CD4-positive, alpha-beta T cell treated with Interferon alpha-2 for 1 hour (primary cell): ENCODE measurements at places on chromosomes 7 and 10.

GRCh38 chr7:106283501-106283830 lies 1.3 kb downstream of the NAMPT start:
- DNase-seq: no peak

DNA sequence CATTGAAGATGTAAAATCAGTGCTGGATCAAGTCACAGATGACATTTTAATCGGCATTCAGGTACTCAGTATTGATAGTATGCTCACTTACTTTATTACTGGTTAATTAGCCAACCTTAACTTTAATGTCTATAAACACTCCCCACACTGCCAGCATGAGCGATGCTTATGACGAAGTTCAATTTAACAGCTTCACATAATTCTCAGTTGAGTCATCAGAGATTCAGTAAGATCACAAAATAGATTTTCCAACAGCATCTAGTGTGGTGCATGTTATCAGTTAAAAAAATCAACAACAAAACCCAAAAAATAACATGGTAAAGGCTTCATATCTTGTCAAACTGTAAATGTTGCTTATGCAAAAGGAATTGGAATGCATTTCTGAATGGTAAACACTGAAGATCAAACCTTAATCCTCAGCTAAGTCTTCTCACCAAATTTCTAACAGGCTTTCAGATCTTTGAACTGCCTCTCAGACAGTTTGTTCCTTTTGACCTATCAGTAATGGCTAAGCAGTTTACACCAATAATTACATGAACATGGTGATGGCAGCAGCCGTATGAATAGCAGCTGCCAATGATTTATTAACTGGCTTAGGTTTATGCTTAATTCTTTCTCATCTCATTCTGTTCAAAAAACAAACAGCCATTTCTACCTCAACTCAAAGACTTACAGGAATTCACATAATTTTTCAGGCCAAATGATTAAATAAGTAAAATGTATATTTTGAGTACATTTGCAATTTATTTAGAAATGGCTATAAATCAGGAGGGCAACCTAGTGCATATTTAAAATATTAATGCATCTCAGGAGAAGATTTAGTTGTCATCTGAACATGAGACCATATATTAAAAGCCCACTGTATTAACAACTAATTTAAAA lies 98.5 kb downstream of the CABCOCO1 start:
- DNase-seq: no peak

- no peak for DNase-seq
Observed at GRCh38 chr10:21673668-21674067, 139.6 kb downstream of the MLLT10 start.

DNA sequence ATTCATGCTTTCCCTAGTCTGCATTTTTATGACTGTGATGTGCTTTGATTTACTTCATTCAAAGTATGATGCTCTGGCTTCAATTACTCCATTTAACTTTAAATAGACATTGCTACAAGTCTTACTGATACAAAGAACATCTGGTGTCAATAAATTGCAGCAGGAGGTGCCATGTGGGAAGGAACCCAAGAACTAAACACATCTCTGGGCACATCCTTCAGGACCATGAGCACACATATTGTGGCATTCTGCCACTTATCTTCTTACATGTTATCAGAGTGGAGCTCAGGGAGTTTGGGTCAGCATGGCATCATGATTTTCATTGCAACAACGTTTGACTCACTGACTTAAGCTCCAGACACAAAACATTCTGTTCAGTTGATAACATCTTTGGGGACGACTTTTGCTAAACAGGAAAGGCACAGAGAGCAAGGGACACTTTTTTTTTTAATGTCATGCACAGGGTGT lies 227.0 kb downstream of the DKK1 start:
- DNase-seq: no peak

DNA sequence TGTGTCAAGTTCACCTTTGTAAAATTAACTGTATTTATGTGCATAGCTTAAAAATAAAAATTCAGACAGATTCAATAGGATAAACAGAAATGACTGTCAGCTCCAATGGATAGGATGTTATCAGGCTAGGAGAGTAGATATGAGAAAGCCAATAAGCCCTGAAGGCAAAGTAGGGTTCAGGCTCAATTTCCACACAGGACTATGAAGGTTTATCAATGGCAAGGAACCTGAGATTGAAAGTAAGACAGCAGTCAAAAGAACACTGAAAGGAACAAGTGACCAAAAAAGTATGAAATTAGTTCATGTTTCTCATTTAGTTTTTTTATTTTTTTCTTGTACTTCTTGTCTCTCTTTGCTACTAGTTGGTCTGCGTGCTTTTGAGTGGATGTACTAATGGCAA lies 121.4 kb downstream of the ELMO1 start:
- no peak for DNase-seq

DNA sequence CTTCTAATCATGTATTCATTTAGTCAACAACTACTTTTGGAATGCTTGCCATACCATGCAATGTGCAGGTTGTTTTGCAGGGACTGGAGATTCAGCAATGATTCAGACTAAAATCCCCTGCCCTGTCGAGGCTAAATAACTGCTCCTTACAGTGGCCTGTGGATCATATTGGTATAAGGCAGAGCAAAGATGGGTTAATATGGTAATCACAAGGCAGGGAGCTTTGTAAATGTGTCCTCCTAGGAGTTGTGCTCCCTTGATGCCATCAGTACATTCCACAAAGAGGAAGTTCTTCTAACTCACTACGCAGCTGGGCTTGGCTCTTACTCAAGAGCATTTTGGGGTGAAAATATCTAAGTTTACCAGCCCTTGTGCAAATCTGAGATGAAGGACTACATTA lies 614 bp upstream of the IFIT2 start:
- peak; percentile 52 for DNase-seq

DNA sequence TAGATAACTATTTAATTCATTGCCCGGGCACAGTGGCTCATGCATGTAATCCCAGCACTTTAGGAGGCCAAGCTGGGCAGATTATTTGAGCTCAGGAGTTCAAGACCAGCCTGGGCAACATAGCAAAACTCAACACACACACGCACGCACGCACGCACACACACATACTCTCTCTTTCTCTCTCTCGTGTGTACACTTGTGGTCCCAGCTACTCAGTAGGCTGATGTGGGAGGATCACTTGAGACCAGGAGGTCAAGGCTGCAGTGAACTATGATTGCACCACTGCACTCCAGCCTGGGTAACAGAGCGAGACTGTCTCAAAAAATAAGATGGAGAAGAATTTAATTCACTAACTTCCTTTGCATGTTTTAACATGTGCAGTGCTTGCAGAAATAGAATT lies 38.1 kb downstream of the PTPN12 start:
- DNase-seq: no peak

DNA sequence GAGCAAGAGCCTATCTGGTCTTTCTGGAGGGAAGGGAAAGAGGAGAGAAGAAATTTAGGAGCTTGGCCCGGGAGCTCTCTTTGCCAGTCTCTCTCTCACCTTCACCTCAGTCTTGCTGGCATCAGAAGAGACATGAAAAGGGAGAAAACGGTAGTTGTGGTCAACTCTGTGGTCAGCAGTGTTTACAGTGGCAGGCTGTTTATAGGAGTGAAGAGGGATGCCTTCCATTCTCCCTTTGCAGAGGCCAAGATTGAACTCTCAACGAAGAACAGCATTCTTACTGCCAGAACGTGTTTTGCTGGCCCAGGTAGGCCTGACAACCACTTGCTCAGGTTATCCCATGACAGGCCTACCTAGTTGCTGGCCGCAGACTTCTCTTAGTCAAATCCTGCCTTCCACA lies 133.3 kb downstream of the CCDC3 start:
- DNase-seq: no peak

DNA sequence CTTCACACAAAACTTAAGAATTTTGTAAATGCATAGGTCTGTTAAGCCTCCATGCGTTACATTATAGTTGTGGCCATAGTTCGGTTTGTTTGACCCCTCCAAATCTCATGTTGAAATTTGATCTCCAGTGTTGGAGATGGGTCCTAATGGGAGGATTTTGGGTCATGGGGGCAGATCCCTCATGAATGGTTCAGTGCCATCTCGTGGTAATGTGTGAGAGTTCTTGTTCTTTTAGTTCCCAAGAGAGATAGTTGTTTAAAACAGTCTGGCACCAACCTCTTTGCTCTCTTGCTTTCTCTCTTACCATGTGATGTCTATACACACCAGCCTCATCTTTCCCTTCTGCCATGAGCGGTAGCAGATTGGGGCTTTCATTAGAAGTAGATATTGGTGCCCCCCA lies 264.3 kb downstream of the TCF7L2 start:
- no peak for DNase-seq

DNA sequence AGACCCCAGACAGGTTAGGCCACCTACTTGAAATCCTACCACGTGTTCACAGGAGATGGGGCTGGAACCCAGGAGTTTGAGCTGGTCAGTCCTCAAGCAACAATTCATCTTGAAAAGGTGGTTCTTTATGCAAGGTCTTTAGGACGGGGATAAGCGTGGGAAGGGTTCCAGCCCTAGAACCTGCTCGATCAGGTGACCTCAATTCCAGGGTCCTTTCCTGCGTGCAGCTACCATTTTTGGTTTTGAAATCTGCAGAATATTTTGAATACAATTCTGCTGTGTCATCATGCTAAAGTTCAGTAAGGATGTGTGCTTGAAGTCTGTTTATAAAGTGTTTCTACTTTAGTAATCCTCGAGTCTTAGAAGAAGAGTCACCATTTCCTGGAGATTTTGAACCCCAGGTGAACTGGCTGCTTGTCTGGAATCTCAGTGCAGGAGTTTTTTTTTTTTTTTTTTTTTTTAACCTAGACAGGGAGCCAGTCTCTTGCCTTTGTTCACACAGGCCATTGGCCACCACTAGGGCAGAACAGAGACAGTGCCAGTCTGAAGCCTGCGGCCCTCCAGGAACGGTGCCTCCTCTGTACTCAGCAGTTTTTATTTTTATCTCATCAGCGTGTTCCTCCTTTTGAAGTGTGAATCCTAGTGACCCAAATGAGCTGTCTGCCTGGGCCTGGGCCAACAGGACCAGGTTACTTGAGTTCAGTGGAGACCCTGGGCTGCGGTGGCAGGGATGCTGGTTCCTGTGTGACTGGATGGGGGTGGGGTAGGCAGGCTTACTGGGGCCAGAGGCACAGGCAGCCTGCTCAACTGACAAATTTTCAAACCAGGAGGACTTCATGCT lies 54.6 kb downstream of the EEPD1 start:
- DNase-seq: peak; percentile 25

DNA sequence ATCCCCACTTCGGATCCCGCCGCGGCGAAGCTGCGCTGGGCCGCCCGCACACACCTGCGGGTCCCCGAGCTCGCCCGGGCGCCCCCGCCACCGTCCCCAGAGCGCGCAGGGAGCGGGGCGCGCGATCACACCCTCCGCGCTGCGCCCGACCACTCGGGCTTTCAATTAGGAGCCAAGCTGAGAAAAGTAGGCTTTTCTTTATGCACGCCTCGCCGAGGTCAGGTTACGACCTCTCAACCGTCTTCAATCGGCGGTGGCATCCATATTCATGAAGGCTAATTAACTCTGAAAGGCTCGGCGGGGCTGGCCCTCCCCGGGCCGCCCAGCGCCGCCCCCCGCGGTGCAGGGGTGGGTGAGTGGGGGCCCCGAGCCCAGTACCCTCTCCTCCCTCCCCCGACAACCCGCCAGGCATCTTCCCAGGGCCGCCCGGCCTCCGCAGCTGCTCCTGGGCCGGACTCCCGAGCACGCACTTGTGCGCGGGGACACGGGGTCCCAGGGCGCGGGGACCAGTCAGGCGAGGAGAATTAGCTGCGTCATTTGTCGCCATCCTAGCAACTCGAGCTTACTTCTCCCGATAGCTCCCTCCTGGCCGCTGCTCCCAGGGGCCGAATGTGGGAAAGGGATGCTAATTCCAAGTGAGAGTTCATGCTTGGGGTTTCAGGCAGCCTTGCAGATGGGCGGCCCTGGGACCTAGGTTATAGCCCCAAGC lies 155.5 kb upstream of the LYZL2 start:
- DNase-seq: peak; percentile 43

DNA sequence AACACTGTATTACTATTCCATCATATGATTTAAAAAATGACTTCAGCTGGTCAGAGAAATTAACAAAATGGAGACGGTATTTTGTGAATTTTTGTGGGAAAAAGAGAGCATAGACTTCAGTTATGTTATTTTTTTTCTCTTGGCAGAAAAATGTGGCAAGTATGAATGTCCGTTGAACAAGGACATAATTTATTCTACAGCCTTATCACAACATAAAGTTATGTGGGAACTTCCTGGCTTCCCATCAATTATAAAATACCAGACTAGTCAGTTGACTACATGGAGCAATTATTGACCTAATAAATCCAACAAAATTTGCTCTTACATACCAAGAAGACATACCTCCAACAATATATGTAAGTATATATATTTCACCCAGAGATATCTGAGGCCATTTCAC lies 88.6 kb upstream of the PPP1R3A start:
- DNase-seq: no peak

DNA sequence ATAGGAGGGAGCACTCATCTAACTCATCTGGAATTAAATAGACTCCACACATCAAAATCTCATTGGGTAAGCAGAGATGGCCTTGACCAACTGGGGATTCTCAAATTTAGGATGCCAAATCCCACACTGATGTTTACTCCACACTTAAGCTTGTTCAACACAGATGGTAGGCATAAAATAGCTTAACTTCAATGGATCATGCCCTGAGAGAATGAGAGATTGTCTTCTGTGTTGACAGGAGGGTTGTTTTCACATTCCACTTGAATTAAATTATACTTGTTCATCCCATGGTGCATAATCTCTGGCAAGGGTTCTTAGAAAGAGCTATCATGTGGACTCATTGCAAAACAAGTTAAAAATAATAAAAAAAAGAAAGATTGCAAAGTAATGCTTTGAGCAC lies 391.4 kb downstream of the PLXDC2 start:
- no peak for DNase-seq

DNA sequence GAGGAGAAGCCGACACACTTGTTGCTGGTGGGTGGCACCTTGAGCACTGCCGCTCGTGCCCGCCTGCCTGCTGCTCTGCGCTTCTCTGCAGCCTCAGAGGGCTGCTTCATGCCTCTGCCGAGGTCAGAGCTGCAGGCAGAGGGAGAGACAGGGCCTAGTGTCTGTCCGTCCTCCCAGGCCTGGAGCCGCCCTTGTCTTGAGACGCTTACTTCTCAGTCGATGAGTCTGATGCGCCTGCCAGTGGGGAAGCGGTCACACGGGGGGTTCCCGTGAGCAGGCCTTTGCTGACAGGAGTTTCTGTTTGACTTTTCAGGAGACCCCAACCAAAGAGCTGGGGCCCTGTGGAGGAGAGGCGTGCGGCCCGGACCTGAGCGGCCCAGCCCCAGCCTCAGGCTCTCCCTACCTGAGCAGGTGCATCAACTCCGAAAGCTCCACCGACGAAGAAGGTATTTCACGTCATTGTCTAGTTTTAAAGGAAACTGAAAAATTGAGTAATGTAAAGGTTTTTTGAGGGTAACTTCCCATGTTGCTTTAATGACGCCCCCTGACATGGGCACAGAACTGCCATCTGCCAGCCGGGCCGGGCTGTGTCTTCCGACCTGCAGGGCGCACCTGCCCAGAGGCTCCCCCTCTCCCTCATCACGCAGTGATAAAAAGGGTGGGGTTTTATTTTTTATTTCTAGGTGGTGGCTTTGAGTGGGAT lies 7.8 kb upstream of the BHLHA15 start:
- no peak for DNase-seq

GRCh38 chr7:144487901-144488300 lies 84.4 kb upstream of the NOBOX start:
- no peak for DNase-seq
